Right ventricle myocardium superior (tissue), 1 donor: ENCODE measurements at places on chromosomes 6 and 20.

DNA sequence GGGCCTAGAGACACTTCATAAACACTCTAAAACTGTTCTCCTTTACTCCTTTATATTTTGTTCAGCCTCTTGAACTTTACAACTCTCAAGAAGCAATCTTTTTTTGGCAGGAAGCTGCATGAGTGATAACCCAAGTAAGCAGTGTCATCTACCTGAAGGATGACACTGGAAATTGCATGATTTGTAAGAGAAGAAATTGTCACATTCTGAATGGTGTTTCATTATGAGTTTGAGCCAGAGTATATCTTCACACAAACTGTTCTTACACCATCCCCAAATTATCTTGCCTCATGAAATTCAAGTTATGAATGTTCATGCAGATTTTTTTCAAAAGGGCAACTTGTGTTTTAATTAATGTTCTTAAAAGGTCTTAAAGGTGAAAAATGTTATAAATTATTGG, 799.3 kb downstream of the TBC1D32 start:
- no peak for DNase-seq

- DNase-seq, result no peak
These were observed 68.2 kb upstream of the AGPAT4 start for GRCh38 chr6:161342039-161342438.

DNA sequence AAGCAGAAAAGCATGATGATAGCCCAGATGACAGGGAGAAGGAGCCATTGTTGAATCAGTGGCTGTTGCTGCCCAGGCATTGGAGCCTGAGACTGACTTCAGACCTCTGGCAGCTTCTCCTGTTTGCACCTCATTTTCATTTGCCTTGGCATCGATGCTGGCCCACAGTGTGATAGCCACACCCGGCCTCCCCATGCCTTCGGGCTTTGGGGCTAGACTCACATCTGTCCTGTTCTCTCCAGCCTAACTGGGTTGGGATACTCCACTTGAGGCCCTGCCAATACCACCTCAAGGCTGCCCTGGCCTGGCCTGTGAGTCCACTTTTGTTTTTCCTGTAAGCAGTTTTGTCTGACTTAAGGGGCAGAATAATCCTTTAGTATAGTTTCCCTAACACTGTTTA, 140.4 kb downstream of the UST start:
- no peak for DNase-seq

DNA sequence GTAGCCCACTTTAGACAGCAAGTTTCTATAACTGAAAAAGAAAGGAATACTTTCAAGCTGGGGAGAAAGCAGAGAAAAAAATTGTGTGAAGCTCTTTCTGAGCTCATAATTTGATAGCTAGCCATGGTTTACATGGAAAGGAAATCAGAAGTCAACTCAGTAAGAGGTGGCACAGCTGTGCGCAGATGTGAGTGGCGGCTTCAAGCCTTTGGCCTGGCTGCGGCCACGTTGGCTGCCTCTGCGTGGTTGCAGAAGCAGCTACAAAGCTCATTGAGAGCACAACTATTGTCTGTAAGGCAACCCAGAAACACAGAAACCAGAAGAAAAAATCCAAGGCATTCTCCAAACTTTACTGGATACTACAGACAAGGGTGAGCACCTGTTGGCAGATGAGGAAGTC, 136.9 kb downstream of the SASH1 start:
- DNase-seq, result peak; percentile 76

DNA sequence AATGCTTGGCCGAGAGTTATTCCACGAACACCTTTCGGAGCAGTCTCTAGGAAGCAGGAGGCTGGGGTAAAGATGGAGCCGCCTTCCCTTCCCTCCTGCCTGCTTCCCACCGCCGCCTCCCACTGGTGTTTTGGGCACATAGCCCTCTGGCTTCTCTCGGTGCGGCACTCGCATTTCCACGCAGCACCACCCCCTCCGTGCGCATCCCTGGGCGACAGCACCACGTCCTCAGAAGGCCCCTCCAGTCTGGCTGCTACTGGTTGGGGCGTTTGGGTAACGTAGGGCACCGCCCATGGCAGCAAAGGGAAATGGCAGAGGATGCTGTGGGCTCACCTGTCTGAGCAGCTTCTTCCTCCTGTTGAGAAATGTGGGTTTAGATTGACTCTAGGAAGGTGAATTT, 2.4 kb downstream of the COL20A1 start:
- DNase-seq, result no peak

DNA sequence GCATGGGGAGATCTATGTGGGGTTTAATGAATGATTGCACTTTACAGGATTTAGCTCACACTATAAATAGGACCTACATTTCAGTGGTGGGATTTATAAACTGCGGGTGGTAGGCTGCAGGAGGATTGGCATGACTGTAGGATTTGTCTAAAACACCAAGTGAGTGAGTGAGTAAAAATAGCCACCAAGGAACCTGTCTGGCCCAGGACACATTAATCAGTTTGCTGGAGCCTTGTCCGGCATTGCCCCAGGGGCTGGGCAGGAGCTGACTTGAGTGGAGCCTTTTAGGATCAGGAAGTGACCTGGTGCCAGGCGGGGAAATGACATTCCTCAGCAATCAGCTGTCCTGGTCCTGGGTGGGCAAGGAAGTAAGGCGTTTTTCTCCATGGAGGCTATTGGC, 278.7 kb upstream of the PRND start:
- no peak for DNase-seq

GRCh38 chr20:10670501-10671220, 3.1 kb downstream of the JAG1 start:
- DNase-seq, result no peak

DNA sequence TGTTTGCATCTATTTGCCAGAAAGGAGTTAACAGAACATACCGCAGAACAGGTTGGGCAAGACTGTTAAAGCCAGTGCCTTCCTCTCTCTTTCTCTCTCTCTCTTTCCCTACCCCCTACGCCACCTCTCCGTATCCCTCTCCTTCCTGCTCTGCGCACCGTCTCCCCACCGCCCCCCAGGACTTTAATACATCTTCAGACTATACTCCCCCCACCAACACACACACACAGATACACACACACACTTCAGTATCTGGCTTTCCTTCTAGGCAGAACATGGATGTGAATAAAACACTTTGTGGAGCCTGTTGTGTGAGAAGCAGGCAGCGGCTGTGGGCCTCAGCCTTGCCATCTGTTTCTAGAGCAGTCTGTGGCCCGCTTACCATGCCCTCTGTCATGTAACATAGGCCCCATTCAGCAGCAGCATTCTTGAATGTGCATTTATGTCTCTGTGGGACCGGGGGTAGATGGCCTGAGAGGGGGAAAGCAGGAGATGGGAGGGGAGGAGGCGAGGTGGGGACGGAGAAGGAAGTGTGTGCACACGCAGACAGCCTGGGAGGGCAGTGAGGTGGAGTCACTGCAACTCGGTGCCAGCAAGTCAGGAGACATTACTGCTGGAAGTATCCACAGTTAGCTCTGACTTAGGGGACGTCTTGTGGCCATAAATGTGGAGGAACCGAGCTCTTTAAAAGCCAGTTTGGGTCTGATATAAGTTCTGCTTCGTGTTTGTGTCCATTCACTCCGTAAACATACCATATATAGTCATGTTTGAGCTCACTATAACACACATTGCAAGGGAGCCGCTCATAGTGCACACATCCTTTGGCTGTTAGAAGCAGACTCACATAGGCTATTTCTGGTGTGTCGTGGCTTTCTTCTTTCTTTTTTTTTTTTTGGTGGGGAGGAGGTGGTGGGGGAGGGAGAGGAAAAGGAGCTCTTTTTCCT, 38.4 kb downstream of the RREB1 start:
- peak; percentile 66 for DNase-seq

GRCh38 chr6:41963371-41963770, 21.8 kb upstream of the CCND3 start:
- no peak for DNase-seq

DNA sequence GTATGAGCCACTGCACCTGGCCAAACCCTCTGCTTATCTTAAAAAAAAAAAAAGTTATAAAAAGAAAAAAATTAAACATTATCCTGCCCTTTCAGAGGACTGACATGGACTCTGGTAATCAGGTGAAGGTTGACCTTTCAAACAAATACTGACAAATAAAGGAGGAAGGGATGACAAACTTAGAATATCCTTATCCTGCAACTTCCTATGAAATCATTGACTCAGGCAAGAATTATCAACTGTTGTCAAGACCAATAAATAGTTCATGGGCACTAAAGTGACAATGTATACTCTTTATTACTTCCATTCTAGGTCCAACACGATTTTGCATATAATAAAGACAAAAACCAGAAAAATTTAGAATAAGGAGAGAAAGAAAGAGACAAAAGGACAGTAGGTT, 117.9 kb downstream of the KIF16B start:
- no peak for DNase-seq

DNA sequence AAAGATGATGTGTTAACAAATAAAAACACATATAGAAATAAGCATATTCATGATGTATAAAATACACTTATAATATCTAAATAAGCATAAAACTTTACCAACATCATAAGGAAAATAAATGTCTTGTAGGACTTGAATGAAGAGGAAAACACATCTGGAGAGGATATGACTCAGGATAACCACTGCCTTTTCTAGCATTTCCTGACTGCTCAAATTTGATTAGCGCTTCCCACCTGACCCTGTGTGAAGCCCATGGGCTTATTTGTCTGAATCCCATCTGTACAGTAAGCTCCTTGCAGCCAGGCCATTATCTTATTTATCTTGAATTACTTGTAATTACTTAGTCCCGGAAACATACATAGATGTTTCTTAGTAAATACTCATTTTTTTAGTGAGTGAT, 608.6 kb downstream of the COL12A1 start:
- DNase-seq, result no peak

DNA sequence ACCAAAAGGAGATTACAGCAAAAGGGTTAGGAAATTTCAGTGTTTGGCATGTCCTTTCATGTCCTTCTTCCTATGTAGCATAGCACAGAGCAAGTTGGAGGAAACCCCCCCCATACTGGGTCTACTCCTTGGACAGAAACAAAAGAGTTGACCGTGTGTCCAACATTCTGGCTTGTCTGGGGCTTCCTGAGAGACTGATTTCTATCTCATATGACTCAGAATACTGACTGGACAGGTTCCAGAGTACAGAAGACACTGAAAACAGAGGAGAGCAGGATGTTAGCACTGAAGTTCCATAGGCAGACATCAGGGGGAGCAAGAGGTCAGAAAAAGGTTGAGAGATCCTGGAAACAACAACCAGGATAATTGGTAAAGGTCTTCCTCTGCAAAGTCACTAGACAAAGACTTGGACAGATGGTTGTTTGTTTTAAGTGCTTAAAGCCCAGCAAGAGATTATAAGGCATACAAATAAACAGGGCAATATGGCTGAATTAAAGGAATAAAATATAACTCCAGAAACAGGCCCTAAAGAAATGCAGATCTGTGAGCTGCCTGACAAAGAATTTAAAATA, 48.4 kb downstream of the USP49 start:
- no peak for DNase-seq

GRCh38 chr6:82045965-82046756, 201.4 kb downstream of the IBTK start:
- DNase-seq, result no peak

GRCh38 chr6:7142918-7143475, 35.2 kb downstream of the RREB1 start:
- no peak for DNase-seq

- DNase-seq, result peak; percentile 70
These were observed 549 bp upstream of the CSE1L start for GRCh38 chr20:49045440-49046086.

DNA sequence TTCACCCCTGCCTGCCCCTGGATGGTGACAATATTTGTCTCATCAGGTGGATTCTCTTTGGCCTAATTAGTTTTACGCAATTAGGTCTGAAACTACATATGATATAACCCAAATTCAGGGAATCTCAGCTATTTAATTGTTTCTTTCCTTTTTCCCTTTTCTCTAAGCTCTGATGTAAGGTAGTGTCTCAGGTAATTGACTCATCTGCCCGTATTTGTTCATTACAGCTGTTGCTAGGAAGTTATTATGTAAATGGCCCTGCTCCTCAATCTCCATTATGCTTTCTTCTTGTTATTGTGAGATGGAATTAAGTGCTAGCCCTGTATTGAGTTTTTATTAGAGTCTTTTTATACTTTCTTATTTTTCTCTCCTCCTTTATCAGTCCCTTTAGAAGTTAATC, 378.2 kb upstream of the ARID1B start:
- no peak for DNase-seq

DNA sequence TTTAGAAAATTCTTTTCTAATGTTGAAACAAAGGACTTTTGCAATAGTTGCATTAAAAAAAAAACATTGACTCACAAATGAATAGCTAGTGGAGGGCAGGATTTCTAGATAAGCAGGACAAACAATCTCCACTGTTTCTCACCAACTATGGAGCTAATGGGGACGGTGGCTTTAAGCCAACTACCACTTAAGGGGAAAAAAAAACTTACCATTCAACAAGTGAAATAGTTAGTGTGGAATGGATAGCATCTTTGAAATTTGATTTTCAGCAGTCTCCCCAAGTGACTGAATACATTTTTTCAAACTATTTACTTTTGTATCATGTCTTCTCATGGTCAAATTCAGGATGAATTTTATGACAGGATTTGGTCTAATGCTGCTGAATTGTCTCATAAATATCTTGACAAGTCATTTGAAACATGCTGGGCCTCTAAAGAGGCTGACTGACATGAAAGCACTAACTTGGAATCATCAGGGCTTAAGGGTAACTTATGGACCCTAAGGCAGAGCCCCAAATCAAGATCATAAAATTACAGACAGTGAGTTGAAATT, 100.5 kb downstream of the EYA4 start:
- no peak for DNase-seq

- no peak for DNase-seq
These were observed 7.5 kb downstream of the NEDD9 start for GRCh38 chr6:11224966-11225463.

DNA sequence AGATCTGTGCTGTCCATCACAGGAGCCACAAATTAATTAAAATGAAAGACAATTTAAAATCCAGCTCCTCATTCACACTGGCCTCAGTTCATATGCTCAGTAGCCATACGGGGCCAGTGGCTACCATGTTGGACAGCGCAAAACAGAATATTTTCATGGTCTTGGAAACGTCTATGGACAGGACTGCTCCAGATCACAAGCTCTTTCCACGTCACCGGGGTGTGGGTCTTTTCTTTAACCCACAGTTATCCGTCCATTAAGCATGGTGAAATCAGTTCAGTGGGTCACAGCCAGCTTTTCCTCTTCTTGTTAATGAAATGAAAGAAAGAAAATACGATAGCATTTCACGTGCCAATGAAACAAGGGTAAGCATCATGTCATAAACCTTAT, 24.1 kb downstream of the GFOD1 start:
- DNase-seq, result no peak
